ENCODE measurements at places on chromosomes 1 and 21. TPM values are rescaled to one million over a fixed set of nuclear protein-coding genes. Genes with fewer than 3 reads are reported as not detected.

GRCh38 chr1:84146411-84147032 lies 2.5 kb downstream of the PRKACB start:
- no peak for DNase-seq

DNA sequence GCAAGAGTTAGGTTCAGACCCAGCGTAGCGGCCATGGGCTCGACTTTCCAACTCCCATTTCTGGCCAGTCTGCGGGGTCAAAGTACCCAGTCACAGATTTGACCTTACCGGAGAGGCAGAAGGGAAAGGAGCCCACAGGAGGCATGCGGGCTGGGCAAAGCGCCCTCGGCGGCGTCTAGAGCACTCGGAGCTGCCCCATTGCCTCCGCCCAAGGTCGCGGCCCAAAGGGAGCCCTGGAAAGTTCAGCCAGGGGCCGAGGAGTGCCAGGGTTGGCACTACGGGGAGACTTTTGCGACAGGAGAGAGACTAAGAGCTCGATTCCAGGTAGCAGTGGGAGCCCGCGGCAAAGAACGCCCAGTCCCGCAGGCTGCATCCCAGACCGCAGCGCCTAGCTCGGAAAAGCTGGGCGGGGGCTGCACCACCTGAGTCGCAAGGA lies 896 bp downstream of the KANK4 start:
- no peak for DNase-seq

- no peak for DNase-seq
Measured at GRCh38 chr1:217781056-217781455, 149.9 kb downstream of the SPATA17 start.

DNA sequence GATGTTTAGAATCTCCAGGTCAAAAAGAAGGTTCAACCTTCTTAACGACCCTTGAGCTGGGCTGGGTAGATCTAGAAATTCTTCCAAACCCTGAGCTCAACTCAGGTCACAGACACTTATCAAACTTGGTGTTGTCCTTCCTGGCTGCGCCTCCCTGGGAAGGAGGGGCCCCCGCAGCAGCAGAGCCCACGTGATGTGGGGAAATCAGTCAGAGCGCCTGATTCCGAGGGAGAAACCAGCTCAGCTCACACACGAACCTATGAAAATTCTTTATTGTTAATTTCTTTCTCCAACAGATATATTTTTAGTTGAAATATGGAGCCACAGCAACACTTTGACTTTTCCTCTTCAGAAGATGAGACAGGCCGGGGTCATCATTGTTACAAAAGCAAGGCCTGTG lies 24.3 kb upstream of the CLSTN1 start:
- no peak for DNase-seq

DNA sequence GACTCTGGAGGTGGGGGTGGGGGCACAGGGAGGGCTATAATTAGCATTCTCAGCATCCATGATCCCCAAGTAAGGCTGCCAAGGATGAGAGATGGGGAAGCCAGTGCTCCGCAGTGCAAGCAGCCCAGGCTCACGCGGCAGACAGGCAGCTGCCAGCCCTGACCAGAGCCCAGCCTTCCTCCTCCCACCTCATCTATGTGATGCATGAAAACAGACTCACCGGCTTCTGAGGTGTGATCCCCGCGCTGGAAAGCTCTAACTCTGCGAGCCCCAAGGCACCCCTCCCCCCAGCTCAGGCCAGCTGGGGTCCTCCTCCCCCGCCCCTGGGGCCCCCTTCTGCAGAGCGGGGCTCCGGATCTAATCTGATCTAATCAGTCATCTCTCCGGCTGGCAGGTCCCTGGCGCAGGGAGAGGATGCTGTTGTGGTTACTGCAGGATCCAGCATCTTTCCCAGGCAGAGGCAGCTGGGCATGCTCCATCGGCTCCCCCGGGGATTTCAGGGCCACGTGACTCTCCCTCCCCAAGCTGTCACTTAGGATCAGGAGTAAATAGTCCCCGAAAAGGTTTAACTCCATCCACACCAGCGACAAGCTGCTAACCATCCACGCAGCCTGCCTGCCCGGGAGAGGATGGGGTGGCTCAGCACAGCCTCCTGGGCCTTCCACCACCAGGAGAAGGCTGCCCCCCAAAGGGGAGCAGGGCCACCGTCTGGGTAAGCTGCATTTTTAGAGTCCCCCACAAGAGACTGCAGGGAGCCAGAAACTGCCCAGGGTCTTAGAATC lies at the start of gene PLEKHA6:
Gene PLEKHA6 (minus strand): TSS at position 456 of the 782 bp plus-strand sequence. CDS start 86,202 bp downstream, outside the sequence.
- DNase-seq = no peak

GRCh38 chr1:219476116-219476515 lies 136.8 kb downstream of the ZC3H11B start:
- DNase-seq = no peak

DNA sequence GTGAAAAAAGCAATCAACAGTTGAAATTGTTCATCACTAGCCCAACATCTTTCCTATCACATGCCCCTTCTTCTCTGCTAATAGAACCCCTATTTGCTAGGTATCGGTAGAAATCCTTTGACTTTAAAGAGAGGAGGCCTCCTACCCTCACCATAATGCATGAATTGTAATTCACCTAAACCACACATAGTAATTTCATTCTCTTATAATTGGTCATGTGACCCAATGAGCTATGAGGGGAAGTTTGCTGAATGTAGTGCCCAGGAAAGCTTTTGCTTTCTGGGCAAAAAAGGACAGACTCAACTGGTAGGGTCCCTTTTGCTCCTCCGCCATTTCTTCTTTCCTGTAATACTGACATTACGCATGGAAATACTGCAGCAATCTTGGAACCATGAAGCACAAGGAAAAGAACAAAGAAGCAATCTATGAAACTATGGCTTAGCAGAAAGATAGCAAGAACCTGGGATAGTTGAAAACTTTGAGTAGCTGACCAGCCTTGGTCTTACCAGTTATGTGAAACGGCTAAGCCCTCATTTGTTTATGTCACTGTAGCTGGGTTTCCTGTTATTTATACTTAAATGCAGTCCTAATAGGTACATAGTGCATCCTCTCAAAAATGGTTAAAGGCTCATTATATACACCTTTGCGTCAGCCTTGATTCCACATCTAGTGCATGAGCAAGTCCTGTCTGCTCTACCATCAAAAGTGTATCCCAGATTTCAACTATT lies 10.2 kb upstream of the CHI3L2 start:
- DNase-seq = no peak

DNA sequence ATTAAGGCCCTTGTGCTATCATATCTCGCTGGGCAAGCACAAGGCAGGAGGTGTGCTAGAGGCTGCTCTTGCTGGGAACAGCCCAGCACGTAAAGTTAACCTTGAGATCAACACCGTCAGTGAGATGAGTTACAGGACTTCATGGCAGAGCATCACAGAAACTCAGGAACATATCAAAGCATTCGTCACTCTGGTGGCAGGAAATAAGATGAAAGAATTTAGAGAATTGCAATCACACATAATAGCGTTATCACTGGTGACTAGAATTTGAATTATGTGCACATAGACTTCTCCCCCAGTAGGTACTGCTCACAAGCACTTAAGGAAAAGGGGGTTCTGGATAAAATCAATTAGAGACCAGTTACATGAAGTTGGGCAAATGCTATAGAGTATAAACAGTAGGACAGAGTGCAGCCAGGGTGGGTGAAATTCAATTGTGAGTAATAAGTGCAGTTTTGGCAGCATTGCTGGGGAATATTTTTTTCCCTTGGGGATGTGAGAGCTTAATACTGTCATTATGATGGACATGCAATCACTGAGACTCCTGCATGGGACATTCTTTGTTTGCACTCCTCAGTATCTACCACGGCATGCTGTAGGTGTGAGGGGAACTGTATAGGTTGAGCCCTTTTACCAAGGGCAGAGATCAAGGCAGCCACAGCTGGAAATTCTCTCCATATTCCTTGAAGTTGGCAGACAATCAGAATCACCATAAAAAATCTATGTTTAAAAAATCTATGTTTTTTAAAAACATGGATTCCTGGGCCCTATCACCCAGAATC lies 44.2 kb upstream of the ARHGAP29 start:
- no peak for DNase-seq

DNA sequence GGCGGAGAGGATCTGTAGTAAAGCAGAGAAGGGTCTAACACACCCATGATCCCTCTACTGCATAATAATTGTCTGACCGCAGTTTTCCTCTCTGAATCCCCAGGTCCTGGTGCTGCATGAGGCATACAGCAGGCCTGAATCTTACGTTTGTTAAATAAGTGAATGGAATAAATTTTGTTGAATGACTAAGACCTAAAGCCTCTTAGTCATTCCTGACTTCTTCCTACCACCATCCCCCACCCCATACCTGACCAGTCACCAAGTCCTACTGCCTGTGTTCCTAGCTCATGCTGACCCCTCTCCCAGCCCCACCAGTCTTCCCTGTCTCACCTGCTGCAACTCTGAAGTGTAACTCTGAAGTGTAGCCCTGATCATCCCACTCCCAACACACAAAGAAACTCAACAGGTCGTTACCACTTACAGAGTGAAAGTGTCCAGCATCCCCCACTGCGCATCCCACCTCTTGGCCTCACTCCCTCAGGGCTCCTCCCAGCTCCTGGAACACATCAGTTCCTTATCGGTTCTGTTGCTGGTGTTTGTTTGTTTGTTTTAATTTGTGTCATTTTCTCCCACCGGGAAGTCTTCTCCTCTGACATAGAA lies 9.7 kb downstream of the GJA5 start:
- no peak for DNase-seq

GRCh38 chr1:198160946-198161614 lies 4.3 kb downstream of the NEK7 start:
- no peak for DNase-seq

GRCh38 chr1:89962742-89963075 lies 32.2 kb upstream of the ZNF326 start:
- DNase-seq = no peak

SUSD4 gene
- polyA plus RNA-seq = 19.5 TPM

F11R gene
- polyA plus RNA-seq = 96.5 TPM

VPS72 gene
- 63.7 TPM for polyA plus RNA-seq

TMEM61 gene
- polyA plus RNA-seq = 1.3 TPM

SPRR2E gene
- polyA plus RNA-seq = not detected

S100B gene
- polyA plus RNA-seq = 2.6 TPM

RAB4A gene
- polyA plus RNA-seq = 55.2 TPM

MINDY1 gene
- 39.0 TPM for polyA plus RNA-seq

SELENBP1 gene
- 53.3 TPM for polyA plus RNA-seq

DIO1 gene
- polyA plus RNA-seq = 6.0 TPM

S100A7A gene
- not detected for polyA plus RNA-seq

LYPD8 gene
- polyA plus RNA-seq = not detected

CCDC190 gene
- not detected for polyA plus RNA-seq

C1orf53 gene
- 3.7 TPM for polyA plus RNA-seq

ICOSLG gene
- 6.8 TPM for polyA plus RNA-seq
